Cerebellar cortex (tissue), 1 donor: ENCODE measurements at places on chromosomes 6 and 20.
A peak's percentile ranks its signal among the peaks of the same experiment; 100 is the strongest.

DNA sequence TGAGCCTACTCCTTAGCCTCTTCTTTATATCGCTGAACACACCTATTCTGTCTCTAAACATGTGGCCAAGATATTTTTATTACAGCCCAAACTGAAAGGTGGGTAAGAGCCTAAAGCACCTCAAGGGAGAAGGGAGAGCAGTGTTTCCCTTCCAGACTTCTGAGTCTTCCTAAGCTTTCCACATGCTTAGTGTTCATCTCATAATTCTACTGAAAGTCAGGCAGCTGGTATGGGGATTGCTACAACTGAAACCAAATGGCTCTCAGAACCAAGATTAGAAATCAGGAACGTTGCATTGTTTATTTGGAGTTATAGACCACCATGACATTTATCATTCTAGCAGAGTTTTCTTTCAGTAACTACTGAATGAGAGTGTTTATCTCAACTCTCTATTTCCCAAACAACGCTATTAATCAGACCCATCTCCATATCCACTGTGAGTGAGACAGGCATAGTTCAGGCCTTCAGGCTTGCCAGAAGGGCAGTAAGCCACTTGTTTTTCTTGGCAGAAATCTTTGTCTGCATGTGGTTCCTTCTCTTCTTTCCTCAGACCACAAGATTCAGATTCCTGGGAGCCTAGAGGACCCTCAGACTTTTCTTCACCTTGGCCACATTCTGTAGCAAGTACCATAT lies 22.8 kb downstream of the VGLL2 start:
- DNase-seq = no peak

- no peak for DNase-seq
These were observed 16.8 kb upstream of the ARID1B start for GRCh38 chr6:156760377-156760776.

DNA sequence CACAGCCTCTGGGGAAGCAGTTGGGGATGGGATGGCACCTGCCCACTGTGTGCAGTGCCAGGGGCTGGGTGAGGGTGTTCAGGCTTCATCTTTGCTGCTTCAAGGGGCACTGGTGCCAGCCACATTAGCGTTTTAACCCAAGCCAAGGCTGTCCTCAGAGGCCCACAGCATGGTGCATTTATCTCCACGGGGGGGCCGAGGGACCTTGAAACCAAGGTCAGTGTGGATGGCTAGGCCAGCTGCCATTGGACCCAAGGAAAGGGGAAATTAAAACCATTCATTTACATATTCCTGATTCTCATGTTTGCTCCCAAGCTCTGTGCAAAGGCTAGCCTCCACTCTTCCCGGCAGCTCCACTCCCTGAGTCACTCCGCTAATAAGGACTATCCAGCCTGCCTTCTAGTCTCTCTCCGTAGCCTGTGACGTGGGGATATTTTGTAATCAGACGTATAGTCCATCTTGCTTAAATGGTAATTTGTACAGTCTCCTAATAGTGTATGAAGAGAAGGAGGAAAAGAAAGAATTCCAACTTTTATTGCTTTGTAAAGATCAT lies 197.1 kb downstream of the CDH4 start:
- no peak for DNase-seq

DNA sequence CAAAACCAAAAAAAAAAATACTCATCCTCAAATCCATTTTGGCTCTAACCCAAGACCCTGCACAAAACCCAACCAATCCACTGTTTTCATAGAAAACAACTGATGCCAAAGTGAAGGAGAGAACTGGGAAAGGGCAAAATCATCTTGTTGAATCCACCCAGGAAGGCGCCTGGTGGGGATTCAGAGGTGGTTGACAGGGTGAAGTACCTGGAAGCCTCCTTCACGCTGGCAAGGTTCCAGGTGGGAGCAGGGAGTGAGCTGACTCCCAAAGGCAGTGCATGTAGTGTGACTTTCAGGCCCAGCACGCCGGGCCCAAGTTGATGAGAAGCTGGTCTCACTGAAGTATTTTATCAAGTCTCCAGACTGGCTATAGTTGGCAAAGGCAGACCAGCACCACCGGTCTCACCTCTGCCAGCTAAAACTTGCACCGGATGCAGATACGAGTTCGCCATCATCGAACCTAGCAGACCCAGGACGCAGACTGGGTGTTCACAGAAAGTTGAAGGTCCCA lies 16.5 kb downstream of the PPP1R10 start:
- DNase-seq = peak; percentile 34

- no peak for DNase-seq
These were observed 213.3 kb upstream of the THEMIS start for GRCh38 chr6:128114164-128114563.

GRCh38 chr6:57267586-57268293 lies 45.6 kb upstream of the RAB23 start:
- DNase-seq = peak; percentile 47

- DNase-seq = no peak
These were observed 640.6 kb upstream of the CHD6 start for GRCh38 chr20:42258564-42259302.
